ENCODE measurements at places on chromosomes 1 and 21.

DNA sequence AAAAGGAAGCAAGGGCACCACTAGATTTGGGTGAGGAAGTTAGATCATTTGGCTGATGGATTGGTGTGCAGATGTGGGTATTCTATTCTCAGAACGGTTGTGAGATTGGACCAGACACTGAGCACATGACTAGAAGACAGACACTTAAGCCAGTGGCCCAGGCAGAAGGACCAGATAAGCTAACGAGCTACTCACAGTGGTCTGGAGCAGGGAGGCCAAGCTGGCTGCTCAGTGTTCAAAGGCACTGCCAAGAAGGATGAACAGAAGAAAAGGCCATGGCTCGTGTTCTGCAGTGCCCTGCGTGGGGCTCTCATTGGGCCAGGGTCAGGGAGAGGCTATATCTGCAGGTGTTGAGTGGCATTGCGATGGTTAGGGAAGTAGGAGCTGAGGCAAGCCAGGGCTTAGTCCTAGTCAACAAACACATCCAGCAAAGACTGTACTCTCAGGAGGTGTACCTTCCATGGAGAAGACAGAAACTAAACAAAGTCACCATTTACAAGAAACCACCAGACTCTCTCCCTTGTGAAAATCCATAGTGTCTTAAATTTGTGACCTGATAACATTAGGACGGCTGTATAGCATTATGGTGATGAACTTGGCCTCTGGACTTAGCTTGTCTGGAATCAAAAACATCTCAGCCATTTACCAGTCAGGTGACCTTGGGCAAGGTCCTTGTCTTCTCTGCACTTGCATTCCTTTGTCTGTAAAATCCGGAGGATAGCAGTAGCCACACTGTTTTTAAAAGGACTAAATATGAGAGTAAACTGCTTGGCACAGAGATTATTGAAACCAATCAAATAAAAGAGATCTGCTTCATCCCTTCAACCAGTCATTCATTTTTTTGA is 274.5 kb downstream of the SIPA1L2 start:
- DNase-seq, result no peak

GRCh38 chr1:144101397-144102045 is 129.7 kb upstream of the FAM72C start:
- DNase-seq, result no peak

- no peak for DNase-seq
Observed at GRCh38 chr1:88474555-88475304, 209.3 kb upstream of the PKN2 start.

- no peak for DNase-seq
Observed at GRCh38 chr1:182357913-182358312, 33.7 kb downstream of the GLUL start.

DNA sequence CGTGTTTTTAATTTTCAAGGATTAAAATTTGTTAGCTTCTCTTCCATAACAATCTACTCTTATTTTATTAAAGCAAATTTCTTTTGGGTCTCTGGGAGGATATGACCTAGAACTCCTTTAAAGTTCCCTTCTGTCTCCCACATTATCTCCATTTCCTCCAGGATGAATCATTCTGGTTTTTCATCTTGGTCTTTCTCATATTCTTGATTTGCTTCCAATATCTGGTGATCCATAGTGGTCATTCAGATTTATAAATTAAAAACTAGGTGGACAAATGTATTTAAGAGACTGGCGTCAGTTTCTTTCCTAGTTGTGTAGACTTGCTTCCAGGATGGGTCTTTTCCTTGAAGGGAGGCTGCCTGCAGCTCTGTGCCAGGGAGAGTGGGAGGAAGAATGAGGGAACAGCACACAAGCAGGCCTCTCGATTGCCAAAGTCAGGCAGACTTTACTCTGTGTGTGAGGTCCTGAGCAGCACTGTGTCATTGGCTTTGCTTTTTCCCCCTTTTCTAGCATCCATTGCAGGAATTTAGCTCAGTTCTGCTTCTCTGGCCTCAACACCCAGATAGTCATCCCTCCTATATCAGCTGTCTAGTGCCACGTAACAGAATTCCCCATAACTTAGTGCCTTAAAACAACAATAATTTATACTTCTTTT is 48.1 kb upstream of the FOXO6 start:
- DNase-seq, result no peak

GRCh38 chr1:223291796-223292195 is 72.2 kb downstream of the SUSD4 start:
- no peak for DNase-seq

DNA sequence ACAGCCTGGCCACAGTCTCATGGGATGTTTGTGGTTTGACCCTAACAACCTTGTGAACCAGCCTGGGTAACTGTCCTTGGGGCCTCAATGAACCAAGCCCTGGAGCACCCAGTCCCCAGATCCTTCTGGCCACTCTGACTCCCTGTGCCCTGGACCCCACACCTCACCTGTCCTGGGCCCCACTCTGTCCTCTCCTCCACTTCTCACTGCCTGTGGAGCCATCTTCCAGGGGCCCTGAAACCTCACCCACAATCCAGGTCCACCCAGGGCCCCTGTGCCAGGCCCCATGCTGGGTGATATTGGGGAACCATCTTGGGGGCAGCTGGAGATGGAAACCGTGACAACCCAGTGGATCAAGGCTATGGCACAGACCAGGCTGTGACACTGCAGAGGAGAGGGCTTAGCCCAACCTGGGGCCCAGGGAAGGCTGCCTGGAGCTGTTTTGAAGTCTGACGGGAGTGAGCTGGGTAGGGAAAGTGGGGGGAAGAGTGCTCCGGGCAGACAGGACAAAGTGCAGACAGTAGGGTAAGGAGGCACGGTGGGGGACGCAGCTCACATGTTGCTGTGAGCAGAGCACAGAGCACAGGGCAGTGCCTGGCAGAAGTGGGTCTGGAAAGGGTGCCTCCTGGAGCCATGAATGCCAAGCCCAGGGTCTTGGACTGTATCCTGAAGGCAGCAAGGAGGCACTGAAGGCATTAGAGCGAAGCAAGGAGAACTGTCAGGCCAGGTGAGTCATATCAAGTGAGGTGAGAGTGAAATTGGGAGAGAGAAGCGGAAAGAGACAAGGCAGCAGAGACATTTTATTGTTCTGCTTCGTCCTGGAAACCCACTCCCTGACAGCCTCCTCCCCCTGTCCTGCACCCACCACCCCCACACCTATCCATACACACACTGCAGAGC is 12.1 kb upstream of the LRP8 start:
- DNase-seq, result no peak

DNA sequence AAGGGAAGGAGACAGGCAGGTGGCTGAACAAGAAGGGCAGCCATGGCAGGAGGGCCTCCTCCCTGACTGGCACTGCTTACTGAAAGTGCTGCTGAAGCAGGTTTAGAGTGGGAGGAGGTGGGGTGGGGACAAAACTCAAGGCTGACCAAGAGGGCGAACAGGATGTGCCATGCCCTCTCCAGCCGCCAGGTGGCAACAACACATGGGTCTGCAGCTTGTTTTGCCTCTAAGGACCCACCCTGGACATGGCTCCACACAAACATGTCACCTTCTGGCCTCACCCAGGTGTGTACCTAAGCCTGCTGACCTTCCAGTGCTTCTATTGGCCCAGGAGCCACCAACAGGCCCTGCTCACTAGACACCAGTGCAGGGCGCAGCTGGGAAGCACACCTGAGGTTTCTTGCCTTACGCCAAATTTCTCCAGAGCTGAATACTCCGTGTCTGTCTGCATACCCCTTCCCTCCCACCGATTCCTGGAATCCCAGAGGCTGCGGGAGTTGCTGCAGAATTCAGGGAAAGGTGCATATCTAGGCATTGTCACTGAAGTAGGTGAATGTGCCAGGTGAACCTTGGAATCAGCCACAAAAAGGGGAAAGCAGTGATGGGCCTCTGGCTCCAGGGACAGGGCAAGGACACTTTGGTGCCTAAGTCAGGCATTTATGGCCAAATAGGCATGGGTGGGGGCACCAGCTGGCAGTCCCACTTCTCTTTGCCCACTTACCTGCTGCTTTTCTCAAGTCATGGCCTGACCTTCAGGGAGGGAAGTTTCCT is 5.3 kb downstream of the PSRC1 start:
- peak; percentile 86 for DNase-seq

DNA sequence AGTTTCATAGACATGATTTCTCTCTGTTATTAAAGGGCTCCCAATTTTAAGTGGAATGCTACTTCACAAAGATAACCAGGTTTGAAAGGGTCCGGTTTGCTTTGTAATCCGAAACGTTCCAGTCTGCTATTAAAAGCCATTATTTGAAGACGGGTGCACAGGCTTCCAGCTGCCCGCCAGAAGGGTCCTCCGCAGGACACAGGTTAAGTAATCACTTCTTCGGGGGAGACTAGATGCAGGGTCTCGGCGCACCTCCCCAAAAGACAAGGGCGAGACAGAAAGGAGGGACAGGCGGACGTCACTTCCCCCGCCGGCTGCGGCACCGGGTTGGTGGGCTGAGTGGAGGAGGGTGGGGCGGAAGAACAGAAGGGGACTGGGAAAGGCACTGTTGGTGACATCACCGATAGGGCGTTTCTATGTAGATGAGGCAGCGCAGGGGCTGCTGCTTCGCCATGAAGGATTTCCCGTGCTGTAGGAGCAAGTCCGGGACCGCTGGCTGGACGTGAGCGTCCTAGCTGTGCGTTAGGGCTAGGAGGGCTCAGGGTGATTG is 8.9 kb downstream of the RNU1-2 start:
- peak; percentile 95 for DNase-seq

DNA sequence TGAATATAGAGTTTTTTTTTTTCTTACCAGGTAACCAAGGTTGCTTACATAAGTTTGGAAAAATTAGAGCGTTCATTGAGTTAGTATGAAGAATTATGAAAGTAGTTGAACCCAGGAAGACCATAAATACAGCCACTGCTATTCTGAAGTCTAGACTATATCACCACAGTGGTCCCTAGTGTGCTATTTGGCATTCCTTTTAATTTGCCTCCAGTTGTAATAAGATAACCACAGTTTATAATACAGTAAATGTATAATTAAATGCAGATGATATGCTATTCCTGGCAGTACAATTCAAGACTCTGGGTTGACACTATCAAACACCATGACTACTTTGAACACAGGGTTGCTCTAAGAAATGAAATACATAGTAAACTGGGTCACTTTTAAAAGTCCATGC is 270.5 kb downstream of the BRINP2 start:
- DNase-seq, result no peak

DNA sequence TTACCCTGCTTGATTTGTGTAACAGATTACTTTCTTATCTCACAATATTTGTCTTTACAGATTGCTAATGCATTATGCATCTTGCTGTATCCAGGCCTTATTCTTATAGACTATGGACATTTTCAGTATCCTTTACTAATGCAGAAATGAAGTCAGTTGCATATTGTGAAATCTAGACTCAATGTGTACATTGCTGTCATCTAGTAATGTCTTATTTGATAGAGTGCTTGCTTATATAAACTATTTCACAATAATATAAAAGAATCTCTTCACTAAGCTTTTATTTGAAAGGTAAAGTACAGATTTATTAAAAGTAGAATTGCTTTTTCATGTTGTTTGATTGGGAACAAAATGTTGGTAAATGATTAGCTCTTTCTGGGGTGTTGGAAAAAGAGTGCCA is 39.6 kb downstream of the ALG6 start:
- DNase-seq, result no peak

DNA sequence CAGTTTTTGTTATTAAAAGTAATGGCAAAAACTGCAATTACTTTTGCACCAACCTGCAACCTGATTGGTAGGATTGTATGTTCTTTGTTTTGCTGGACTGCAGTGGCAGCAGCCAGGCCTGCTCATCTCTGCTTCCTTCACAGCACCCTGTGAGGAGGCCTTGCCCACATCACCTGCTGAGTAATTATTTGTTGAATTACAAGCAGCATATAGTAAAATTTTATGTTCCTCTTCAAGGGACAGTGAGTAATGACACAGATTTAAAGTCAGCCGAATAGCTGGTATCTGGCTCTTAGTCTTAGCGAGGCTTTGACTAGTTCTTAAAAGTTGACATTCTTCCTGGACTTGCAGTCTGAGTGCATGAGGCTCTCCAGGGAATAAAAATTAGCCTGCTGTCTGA is 435.1 kb downstream of the PRDM2 start:
- no peak for DNase-seq

- DNase-seq, result no peak
Observed at GRCh38 chr1:48246727-48247126, 24.2 kb downstream of the SLC5A9 start.

- DNase-seq, result no peak
Observed at GRCh38 chr1:121519042-121519755, 334.4 kb downstream of the SRGAP2C start.

GRCh38 chr1:48947761-48948537 is 171.3 kb upstream of the BEND5 start:
- no peak for DNase-seq

DNA sequence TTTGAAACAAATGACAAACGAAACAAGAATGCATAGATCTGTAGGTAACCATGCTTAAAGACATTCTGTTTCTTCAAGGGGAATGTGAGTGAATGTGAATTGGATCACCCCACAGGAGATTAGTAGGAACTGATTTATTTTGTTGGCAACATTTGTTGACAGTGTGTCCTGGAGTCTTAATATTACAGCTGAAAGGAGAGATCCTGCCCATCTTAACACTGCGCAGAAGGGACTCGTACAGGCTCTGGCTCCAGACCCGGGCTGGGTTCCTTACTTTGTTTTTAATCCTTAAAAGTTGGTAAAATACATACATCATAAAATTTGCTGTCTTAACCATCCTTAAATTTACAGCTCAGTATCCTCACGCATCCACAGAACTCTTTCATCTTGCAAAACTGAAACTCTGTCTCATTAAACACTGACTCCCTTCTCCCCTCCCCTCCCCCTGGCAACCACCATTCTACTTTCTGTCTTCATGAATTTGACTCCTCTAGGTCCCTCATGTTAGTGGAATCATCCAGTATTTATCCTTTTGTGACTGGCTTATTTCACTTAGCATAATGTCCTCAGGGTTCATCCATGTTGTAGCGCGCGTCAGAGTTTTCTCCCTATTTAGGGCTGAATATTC is 74.1 kb downstream of the GALNT2 start:
- peak; percentile 59 for DNase-seq

DNA sequence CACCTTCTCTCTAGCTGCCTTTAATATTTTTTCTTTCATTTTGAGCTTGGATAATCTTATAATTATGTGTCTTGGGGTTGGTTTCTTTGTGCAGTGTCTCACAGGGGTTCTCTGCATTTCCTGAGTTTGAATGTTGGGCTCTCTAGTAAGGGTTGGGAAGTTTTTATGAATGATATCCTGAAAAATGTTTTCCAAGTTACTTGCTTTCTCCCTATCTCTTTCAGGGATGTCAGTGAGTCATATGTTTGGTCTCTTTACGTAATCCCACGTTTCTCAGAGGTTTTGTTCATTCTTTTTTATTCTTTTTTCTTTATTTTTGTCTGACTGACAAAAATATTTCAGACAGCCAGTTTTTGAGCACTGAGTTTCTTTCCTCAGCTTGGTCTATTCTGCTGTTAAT is 55.4 kb upstream of the CCDC190 start:
- DNase-seq, result no peak
